CD8-positive, alpha-beta memory T cell (primary cell): ENCODE measurements at places on chromosomes 3 and 15. TPM values are rescaled to one million over a fixed set of nuclear protein-coding genes. Genes with fewer than 3 reads are reported as not detected.

Gene PLA1A
- total RNA-seq = 0.16 TPM

DNA sequence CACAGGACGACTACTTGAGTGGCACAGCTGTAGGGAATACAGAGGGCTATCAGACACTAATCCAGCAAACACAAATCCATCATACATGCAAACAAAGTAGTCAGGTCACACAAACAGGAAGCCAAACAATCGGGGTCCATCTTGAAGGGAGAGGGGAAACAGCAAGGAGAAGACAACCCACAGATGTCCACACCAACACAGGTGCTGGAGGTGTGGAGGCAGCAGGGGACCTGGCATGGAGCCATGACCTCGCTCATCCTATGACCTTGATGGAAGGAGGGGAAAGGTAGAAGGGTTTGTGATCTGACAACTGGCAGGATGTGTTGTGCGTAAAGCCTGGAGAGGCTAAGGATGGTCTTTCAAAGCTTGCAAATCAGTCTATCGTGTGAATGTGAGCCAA is 39.9 kb upstream of the SKOR1 start:
- no peak overlapping the region for H3K27ac ChIP-seq
- DNase-seq = no peak
- peaks cover 22% of the 10 kb centered on the region for H3K4me1 ChIP-seq
- H3K27me3 ChIP-seq = no peaks in the 10 kb centered on the region
- H3K36me3 ChIP-seq = no peaks in the 10 kb centered on the region

DNA sequence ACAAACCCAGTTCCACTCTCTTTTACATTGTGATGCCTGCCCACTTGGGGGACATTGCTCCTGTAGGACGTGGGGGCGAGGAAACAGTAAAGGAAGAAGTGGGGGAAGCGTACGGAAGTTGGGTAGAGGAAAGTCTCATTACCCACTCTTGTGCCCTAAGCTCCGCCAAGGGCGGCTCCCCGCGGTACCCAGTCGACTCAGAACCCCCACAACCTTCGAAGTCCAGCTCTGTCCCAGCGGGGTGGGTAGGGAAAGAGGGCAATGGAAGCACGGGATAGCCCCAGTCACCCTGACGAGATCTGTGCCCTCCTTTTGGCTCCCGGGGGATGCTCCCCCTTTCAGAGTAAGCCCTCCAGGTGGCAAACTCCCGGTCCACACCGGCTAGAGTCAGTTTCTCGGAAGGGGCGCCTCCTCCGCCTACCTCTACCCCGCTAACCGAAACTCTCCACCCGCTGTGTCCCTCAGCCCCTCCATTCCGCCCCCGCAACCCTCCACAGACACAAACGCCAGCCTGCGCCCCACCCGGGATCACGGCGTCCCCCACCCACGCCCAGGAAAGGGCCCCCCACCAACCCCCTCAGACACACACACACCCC is 527 bp downstream of the CSNK1G1 start:
- no peaks in the 10 kb centered on the region for H3K27me3 ChIP-seq
- H3K27ac ChIP-seq = peak overlapping the region; percentile 79
- H3K36me3 ChIP-seq = no peaks in the 10 kb centered on the region
- H3K4me3 ChIP-seq = peak overlapping the region; percentile 89

DNA sequence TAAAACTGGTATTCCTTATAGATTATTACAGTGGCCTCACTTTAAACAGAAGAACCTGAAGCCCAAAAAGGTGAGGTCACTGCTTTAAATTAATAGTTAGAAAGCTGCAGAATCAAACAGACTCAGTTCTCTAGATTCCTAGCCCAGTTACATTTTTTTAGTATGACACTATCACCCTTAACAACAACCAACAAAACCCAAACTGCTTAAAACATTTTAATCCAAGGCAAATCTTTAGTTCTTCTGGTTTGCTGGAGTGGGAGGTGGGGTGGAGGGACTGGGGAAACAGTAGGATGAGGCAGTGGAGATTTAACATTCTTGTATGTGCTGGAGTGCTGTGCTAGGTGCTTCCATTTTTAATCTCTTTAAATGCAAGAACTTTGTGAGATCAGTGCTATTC is 631.6 kb upstream of the KCNMB2 start:
- DNase-seq = no peak
- no peaks in the 10 kb centered on the region for H3K4me1 ChIP-seq
- no peak overlapping the region for H3K27ac ChIP-seq
- H3K27me3 ChIP-seq = no peaks in the 10 kb centered on the region
